ENCODE measurements at places on chromosomes 12 and 14.

DNA sequence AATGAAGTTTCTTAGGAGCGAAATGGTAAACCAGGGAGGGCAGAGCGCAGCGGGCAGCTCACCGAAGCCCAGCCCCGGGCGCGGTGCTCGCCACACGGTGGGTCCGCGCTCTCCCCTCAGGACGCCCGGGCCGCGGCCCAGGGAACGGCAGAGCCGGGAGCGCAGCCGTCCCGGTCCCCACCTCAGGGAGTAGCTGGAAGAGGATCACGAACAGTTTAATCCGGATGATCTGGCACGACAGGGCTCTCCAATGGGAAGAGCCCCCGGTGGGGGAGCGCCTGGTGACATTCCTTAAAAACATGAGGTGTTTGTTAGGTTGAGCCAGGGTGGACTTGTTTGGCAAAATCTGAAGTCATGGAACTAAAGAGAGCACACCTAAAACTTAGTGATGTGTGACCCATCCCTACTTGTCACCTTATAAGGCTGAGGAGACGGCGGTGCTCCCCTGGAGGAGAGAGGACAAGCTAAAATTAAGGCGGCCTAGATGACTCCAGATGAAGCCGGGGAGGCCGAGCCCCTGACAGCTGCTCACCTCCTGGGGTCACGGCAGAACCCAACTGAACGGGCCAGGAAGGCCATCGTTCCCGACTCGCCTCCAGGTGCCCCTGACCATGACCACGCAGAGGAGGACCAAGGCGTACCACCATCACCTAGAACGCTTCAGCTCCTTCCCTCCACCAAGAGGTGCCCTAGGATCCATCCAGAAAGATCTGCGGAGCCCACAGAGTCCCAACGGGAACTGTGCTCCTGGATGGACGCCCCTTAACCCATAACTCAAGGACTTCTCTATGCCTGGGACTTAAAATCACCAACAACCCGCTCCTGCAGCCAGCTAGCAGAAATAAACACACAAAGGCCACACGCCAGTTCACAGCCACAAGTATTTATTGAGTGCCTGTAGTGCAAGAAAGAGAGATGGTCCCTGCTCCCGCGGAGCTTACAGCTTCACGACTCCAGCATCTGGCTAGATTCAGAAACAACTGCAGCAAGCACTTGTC is 866 bp upstream of the PITPNM2 start:
- no peak for DNase-seq

GRCh38 chr12:49413796-49414195 is 46.5 kb downstream of the SPATS2 start:
- DNase-seq, result no peak

GRCh38 chr14:56342494-56342942 is 224.3 kb downstream of the PELI2 start:
- no peak for DNase-seq

- peak; percentile 42 for DNase-seq
Measured at GRCh38 chr14:75427482-75428229, at the start of gene JDP2. JDP2 (plus strand) TSS chr14:75428022; CDS start chr14:75437921, 9,899 bp downstream.

DNA sequence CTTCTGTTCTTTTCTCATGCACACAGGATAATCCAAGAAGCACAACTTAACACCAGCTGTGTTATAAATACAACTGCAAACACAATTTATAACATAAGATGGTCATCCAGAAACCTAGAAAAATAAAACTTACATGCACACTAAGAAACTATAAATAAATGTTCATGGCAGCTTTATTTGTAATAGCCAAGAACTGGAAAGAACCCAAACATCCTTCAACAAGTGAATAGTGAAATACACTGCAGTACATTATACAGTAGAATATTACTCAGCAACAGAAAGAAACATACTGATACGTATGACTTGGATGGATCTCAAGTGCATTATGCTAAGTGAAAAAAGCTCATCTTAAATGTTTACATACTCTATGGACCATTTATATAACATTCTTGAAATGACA is 132.7 kb downstream of the SPTSSA start:
- no peak for DNase-seq

- no peak for DNase-seq
Measured at GRCh38 chr12:2692080-2692479, 102.7 kb upstream of the FKBP4 start.

DNA sequence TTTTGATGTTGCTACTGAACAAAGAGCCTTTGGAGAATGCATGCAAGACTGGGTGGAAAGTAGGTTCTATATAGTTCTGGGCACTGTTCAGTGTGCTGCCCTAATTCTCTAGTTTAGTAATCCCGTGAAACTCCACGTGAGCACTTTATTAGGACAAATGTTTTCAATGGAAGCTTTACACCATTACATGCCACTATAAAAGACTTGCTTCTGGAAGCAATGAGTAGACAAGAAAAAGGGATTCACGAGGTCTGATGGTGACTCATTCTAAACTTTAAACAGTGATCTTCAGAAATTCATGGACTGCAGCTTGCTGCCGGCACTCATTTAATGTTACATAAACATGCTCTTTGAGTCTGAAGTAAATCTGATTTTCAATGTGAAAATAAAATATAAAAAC is 22.3 kb downstream of the ATG14 start:
- DNase-seq, result no peak

- no peak for DNase-seq
Measured at GRCh38 chr14:74616507-74616906, 4.5 kb upstream of the LTBP2 start.

DNA sequence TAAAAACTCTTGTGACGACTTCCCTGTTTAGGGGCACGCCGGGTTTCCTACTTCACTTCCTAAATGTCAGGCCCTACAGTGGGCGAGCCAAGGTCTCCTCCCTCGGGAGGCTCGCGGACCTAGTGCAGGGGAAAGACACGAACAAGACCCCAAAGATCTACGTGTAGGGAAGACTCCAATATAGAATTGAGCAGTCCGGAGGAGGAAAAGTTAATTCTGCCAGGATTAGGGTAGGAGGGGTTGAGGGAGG is 564 bp downstream of the ATXN3 start:
- DNase-seq, result no peak

DNA sequence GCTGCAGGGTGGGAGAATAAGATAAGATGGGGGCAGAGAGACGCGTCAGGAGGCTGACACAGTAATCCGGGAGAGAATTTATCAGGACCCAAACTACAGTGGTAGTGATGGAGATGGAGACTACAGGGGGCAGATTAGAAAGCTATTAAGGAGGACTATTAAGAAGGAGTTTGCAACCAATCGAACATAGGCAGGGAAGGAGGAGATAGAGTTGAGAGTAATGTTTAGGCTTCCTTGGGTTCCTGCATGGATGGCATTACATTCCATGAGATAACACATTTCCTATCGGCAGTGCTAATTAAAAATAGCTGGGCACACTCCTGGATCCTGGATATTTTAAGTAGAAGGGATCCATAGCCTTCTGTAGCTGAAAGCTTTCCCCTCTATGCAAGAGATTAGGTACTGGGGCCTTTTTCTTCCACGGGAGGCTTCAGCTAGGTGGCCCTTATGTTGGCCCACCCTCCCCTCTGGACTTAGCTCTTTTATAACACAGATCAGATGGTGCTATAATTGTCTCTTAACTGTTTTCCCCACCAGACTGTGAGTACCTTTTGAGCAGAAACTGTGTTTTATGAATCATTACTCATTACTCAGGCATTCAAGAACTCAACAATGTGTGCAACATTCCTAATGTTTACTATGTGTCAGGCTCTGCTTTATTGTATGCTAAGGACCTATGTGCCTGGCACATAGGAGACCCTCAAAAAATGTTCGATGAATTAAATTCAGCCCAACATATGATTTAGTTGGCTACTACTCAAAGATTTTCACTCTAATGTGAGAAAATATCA is 113.0 kb downstream of the RMST start:
- DNase-seq, result no peak

DNA sequence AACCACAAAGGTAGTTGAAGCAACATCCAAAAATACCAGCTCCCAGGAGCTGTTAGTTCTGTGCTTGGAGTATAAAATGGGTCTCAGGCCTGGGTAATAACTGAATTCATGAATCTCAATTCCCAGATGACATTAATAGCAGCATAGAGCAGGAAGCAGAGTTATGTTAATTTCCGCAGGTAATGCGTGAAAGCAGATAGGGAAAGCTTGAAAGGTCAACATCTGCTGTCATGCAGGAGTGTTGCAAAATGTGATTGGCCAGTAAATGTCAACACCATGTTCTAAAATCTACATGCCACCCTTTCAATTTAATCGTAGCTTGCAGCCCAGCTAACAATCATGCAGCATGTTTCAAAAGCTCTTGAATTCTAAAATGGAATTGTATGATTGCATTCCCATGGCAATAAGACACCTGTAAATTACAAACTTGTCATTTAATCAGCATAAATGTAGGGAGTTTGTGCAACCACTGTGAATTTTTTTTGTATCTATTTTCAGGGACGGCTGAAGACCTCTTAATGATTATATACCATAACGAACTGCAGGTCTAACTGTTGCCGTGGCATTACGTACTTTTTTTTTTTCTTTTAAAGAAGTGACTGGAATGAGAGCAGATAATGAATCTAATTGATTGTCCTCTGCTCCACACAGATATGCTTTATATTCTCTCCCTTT is 635.8 kb upstream of the FOXG1 start:
- DNase-seq, result no peak

- no peak for DNase-seq
Measured at GRCh38 chr12:62744551-62744950, 190.4 kb downstream of the PPM1H start.

GRCh38 chr12:25276199-25276937 is 25.6 kb upstream of the KRAS start:
- no peak for DNase-seq

- DNase-seq, result no peak
Measured at GRCh38 chr12:123149501-123150274, 1.2 kb downstream of the PITPNM2 start.

GRCh38 chr12:49024543-49024942 is 6.0 kb upstream of the PRKAG1 start:
- no peak for DNase-seq

- no peak for DNase-seq
Measured at GRCh38 chr12:89514751-89515150, 9.8 kb downstream of the GALNT4 start.

DNA sequence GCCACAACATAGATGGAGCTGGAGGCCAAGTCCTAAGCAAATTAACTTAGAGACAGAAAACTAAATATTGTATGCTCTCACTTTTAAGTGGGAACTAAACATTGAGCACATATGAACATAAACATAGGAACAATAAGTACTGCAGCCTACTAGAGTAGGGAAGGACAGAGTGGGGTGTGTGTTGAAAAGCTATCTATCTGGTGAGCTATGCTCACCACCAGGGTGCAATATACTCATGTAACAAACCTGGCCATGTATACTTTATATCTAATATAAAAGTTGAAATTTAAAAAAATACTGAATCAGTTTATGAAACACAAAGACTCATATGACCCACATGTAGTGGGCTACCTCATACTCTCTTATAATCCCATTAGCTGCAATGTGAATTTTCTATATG is 1305.0 kb downstream of the LRFN5 start:
- no peak for DNase-seq
